Sigmoid colon (tissue), 7 donors: ENCODE measurements at places on chromosomes 2 and 18. TPM values are rescaled to one million over a fixed set of nuclear protein-coding genes. Genes with fewer than 3 reads are reported as not detected.

SEPTIN10 gene
- 51.1 TPM for polyA plus RNA-seq

TUBA3D gene
- polyA plus RNA-seq = 0.54 TPM

CD207 gene
- not detected for polyA plus RNA-seq

SERPINB2 gene
- 0.60 TPM for polyA plus RNA-seq

DCDC2C gene
- not detected for polyA plus RNA-seq

ERFE gene
- polyA plus RNA-seq = not detected

CHRNG gene
- not detected for polyA plus RNA-seq

GPR39 gene
- polyA plus RNA-seq = 2.8 TPM

ALPP gene
- not detected for polyA plus RNA-seq

CLEC4F gene
- not detected for polyA plus RNA-seq

CDKL4 gene
- polyA plus RNA-seq = not detected

HOXD8 gene
- 3.4 TPM for polyA plus RNA-seq

ATG16L1 gene
- 18.2 TPM for polyA plus RNA-seq

SKA1 gene
- polyA plus RNA-seq = not detected

NPAS2 gene
- 23.2 TPM for polyA plus RNA-seq

SLC4A3 gene
- polyA plus RNA-seq = under 0.01 TPM

GPR75 gene
- not detected for polyA plus RNA-seq

TDRD15 gene
- not detected for polyA plus RNA-seq

OTOS gene
- polyA plus RNA-seq = not detected

PAIP2B gene
- polyA plus RNA-seq = 1.8 TPM

GTF2A1L gene
- 0.66 TPM for polyA plus RNA-seq

IL18RAP gene
- not detected for polyA plus RNA-seq

TLX2 gene
- 1.0 TPM for polyA plus RNA-seq

SPEG gene
- polyA plus RNA-seq = 6.0 TPM

EPAS1 gene
- polyA plus RNA-seq = 64.3 TPM

TCF4 gene
- 21.8 TPM for polyA plus RNA-seq

HDHD2 gene
- polyA plus RNA-seq = 30.6 TPM

CUL3 gene
- polyA plus RNA-seq = 71.5 TPM

ST6GAL2 gene
- polyA plus RNA-seq = 0.15 TPM

ZSWIM2 gene
- not detected for polyA plus RNA-seq

RAB27B gene
- 2.5 TPM for polyA plus RNA-seq

GKN2 gene
- 1.2 TPM for polyA plus RNA-seq

STK17B gene
- polyA plus RNA-seq = 13.2 TPM

LAMA3 gene
- 6.0 TPM for polyA plus RNA-seq

DUSP2 gene
- 1.2 TPM for polyA plus RNA-seq
